ENCODE measurements at places on chromosomes 4 and X.

DNA sequence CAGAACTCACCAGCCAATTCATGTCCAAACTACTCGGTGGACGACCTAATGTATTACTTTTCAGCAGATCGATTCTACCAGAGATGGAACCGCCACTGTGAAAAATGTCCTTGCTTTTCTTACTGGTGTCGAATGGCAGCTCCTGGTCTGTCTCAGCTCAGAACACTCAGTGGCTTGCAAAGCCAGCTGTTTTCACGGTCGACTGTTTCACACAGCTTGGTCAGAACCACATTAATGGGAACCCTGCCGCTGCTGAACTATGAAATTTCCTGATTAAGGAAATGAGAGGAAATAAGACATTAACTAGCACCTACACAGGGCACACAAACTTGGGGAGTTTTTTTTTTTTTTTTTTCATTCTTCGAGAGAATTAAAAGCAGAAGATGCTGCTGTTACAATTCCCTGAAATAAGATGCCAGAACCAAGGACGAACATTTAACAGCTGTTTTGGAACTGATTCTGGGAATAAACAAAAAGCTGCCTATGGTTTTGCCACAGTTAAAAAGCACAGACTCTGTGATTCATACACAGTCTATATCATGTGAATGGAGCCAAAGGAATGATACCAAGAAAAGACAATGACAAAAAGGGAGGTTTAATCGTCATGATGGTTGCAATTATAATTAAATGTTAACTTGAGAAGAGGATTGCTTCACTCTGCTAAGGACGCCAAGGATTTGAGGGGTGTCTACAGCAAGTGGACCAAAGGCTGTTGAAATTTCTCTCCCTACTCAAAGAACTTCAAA lies 31.3 kb downstream of the SUPT20HL2 start:
- no peak for DNase-seq

DNA sequence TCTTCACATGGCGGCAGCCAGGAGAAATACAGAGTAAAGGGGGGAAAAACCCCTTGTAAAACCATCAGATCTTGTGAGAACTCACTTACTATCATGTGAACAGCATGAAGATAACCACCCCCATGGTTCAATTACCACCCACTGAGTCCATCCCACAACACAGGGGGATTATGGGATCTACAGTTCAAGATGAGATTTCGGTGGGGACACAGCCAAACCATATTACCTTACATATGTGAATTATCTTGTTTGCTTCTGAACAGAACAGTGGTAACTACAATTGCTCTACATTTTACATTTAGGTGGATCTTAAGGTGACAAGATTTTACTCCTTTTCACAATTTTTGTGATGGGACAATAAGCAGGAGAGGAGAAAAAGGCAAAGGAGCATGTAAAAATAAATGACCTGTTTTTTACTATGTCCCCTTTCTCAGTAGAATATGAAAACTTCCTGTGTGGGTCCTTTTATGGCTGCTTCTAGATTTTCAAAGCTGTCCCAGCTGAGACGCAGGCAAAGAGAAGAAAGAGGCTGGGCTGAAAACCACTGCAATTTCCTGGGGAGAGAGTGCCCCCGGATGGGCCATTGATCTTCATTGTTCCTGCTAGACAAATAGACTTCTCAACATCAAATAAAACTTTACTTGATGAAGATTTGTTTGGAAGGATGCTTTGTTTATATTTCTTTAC lies 45.9 kb upstream of the PGM2 start:
- DNase-seq = peak; percentile 29

- DNase-seq = no peak
These were observed 5.0 kb upstream of the PPID start for GRCh38 chr4:158728236-158728635.

- DNase-seq = no peak
These were observed 33.1 kb downstream of the GAK start for GRCh38 chr4:898869-899555.

DNA sequence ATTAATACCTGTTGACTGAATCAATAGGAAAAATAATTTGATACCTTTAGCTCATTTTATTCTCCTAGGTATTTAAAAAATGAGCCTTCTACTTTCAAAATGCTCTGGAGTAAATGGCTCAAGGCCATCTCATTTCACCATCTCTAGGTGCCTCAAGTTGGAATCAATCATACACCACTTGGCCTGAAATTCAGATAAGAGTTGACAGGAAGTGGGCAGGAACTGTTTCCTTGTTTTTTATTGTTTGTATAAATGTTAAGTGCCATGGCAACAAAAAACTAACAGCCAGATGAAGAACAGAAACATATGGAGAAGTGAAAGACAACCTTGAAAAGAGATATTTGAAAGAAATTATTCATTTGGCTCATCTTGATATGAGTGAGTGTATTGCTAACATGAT lies 12.4 kb downstream of the LIMCH1 start:
- no peak for DNase-seq

GRCh38 chr4:13733817-13734216 lies 106.3 kb upstream of the BOD1L1 start:
- no peak for DNase-seq

- no peak for DNase-seq
These were observed 5.0 kb downstream of the GAR1 start for GRCh38 chr4:109820563-109820962.

- DNase-seq = no peak
These were observed 216.8 kb downstream of the IL15 start for GRCh38 chr4:141853091-141853764.
